NCI-H187 (cell line): ENCODE measurements at places on chromosomes 4 and X.

GRCh38 chrX:97167333-97167732 is 283.6 kb downstream of the RPA4 start:
- DNase-seq = no peak

DNA sequence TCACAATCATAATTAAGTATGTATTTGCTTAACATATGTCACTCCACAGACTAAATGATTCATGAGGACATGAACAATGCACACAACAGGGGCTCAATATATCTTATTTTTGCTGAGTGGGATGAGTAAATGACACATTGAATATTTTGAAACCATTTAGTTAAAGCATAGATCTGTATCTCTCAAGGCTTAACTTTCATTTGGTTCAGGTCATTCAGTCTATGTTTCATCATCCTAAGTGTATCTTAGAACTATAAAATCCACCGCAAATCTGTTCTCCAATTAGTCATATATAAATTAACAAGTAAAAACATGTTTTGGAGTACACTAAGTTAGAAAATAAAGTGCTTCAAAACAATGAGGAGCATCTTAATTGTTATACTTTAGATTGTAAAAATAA is 45.8 kb downstream of the AREG start:
- DNase-seq = no peak

DNA sequence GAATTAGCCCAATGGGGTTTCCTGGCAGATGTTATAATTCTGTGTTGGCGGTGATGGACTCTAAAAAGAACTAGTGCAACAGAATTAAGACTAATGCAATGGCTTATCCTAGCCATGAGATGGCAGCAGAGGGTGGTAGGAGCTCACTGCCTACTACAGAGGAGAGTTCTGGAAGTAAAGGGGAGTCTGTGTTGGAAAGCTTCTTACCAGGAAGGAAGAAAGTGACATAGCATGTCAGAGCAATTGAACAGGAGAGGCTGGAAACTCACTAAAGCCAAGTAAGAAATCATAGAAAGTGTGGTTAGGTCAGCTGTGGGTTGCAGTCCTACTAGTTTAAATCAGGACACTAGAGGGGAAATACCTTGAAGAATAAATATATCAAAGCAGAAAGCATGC is 6.3 kb upstream of the TRPC5OS start:
- DNase-seq = no peak

GRCh38 chrX:29082558-29082957 is 495.3 kb downstream of the IL1RAPL1 start:
- no peak for DNase-seq

GRCh38 chrX:48784726-48785125 is 1.7 kb upstream of the GATA1 start:
- no peak for DNase-seq

DNA sequence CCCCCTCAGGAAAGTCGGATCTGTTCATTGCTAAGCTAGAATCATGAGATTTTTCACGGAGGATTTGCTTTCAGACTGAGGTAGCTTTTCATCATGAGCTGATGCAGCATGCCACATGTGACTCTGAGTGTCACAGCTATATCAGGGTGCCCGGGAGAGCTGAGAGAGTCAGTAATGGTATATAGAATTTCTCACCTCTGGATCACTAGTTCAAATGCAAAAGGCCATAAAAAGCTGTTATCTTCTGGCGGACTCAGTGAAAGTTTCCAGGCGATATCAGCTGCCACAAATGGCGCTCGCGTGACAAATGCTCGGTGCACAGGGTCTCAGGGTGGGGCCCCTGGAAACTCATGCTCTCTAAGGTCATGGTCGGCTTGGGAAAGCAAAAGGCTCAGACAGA is 150.1 kb downstream of the DHX15 start:
- no peak for DNase-seq

GRCh38 chrX:43882294-43882681 is at the start of gene MAOB:
TSS of gene MAOB (minus strand) at chrX:43882450. CDS start at chrX:43882299, 151 bp downstream.
- no peak for DNase-seq

DNA sequence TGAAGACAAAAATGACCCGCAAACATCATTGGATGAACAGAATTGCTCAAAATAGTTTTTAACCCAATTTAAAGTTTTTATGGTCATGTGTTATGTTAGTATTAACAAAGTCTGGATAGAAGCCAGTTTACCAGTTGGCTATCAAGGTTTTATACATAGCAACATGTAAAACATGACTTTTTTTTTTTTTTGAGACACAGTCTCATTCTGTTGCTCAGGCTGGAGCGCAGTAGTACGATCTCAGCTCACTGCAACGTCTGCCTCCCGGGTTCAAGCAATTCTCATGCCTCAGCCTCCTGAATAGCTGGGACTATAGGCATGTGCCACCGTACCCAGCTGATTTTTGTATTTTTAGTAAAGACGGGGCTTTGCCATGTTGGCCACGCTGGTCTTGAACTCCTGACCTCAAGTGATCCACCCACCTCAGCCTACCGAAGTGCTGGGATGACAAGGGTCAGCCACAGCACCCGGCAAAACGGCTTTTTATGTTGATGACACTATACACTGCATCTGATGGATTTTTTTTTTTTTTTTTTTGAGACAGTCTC is 3.4 kb downstream of the SAT1 start:
- no peak for DNase-seq

DNA sequence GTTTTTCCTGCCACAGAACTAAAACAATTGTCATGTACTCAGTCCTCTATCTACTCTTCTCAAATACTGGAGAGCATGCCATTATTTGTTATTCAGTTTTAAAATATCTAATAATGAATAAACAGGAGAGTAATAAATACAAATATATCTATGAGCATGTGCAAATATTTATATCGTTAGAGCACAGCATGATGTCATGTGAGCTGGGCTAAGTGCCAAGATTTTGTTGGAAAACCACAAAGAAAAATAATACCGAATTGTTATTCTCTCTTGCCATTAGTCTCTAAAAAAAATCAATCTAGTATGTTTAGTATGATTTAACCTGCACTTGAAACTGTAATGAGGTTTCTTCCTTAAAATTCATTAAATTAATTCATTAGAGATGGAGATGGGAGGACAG is 97.3 kb downstream of the DDX60 start:
- no peak for DNase-seq

DNA sequence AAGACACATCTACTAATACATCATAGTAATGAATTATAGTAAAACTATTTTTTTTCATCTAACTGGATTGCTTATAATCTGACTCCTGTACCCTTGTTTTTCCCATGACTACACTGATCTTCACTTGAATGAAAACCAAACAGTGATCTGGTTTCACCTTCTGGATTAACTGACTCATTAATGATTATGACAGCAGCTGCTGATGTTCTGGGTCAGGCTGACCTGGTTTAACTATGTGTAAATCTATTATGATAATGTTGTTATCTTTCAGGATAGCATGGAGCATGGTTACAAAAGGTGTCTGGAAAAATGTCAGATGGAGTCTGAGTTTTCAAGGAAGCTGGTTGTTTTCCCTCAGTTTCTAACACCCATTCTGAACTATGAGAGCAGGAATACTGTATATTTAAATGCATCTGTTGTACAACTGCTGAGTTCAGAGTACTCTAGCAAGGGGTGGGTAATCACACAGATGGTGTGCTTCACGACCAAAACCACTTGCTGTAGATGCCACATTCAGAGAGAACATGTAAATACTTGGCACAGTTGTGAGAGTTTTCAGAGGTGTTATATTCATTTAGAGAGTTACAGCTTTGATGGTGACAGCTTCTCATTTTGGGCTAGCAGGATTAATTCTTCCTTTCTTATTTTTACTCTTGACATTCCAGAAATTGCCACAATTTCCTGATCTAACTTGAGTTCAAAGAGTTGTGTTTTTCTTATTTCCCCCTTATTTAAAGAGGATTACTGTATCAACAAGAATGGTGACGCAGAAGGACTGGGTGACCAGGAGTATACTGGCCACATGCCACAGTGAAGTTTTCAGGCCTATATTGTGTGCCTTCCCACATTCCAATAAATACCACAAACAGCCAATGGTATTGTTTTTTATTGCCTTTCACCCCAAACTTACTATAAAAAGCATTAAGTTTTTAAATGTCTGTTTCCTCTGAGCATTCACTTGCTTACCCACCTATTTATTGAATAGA is 249.7 kb upstream of the TET2 start:
- DNase-seq = no peak

DNA sequence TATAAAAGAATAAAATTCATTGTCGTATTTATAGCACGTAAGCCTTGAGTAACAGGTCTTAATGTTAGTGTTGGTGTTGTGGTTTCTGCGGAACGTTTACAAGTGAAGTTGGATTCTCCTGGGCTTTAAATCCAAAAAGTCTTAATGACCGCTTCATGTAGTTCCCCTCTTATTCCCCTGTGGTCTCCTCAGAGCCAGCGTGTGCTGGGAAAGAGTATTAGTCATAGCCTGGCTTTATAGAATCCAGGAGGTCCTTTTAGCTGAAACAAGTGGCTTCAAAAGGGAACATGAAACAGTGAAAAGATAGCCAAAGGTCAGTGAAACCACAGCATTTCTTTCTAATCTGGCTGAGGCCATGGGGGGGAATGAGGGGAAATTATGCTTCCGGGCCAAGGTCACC is 79.1 kb downstream of the CLCN4 start:
- no peak for DNase-seq

DNA sequence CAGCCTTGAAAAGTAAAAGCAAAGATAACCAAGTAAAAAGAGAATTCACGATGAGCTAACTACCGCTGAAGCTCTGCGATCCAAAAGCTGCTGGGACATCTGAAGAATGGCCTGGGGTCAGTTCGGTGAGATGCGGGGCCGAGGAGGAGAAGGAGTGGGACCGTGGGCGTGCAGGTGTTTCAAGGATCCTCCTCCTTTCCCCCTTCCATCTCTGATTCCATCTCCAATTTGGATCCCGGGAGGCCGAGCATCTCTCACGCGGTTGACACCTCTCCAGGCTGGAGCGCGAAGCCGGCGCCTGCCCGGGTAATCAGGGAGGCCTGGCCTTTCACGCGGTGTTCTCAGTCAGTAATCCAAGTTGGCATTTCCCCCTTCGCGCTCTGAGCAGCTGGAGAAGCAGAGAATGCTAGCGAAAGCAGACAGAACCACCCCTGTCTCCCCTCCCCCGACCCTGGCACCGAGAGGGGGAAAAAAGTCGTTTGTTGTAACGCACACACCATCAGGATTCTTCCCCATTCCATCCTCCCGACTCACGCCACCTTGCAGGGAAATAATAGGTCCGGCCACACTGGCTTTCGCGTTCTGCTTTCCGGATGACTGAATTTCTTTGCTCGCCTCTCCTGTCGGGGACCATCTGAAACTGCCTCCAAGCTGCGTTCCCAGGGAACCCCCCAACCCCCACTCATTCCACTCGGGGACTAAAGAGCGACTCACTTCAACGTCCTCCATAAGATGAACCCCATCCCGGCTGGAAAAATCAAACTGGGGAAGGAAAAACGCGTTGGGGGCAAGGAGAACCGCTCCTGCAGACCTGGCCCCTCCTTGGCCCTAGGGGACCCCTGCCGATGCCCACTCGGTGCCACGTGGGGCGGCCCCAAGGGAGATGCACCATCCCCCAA is 6.5 kb downstream of the NEUROG2 start:
- DNase-seq = no peak

DNA sequence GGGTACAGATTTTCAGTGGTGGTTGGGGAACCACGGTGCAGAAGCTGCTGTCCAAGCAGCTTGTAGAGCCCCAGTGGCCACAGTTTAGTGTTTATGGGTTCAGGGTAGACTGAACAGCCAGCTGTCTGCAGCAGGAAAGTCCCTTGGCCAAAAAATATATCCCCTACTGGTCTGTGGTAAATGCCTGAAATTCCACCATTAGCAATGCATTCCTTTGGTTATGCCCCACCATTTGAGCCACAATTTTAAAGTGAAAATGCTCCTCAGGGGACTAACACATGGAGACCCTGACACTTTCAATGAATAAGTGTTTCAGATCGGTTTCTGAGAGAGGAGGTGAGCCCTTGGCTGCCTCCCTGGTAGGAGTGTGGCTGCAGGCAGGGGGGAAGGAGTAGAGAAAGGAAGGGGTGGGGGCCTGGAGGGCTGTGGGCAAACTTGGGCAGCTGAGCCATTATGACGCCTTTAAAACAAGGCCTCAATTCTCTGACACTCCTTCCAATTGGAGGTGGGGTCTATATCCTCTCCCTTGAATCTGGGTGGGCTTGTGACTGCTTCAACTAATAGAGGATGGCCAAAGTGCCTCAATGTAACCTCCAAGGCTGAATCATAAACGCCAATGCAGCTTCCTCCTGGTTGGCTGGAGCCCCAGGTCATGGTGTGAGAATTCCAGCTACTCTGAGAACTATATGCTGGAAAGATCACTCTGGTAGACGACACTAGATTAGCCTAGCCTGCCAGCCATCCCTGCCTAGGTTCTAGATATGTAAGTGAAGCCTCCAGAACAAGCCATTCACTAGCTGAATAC is 75.8 kb upstream of the ATP6AP2 start:
- no peak for DNase-seq

DNA sequence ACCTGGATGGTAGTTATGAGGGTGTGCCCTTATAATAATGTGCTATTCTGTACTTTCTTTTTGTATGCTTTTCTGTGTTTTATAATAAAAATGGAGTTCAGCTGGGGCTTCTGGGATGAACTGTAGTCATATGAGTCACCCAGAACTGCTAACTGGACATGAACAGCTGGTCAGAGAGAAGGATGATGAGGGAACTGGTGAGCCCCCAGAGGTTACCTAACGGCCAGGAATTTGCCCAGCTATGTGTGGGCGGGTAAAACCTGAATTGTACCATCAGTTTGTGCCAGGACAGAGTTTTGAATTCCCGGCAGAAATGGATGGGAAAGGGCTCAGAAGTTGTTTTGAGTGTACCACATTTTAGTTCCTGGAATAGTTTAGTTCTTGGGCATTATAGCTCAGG is 138.0 kb upstream of the USP9X start:
- no peak for DNase-seq

DNA sequence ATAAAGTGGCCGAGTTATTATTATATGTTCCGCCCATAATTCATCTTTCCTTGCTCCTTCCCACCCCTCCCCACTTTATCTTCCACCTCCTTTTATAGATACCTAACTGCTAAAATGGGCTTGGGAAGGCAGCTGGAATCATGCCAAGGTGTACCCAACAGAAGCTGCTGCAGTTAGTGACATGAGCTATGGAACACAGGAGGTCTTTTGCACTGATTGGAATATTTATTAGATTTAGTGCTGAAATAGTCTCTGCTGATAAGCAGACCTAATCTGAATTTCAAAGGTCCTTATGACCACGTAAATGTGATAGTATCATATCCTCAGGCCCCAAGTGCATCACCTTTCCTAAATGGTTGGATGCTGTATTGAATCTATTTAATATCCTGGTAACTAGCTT is 64.9 kb downstream of the HMGB2 start:
- DNase-seq = no peak
